Activated T-cell treated with anti-CD3 and anti-CD28 coated beads for 1 hour (primary cell): ENCODE measurements at places on chromosomes 6 and 20.

GRCh38 chr6:90140683-90141082 is 156.0 kb downstream of the BACH2 start:
- DNase-seq = no peak

GRCh38 chr6:28134015-28134414 is 7.7 kb upstream of the ZKSCAN8 start:
- no peak for DNase-seq

DNA sequence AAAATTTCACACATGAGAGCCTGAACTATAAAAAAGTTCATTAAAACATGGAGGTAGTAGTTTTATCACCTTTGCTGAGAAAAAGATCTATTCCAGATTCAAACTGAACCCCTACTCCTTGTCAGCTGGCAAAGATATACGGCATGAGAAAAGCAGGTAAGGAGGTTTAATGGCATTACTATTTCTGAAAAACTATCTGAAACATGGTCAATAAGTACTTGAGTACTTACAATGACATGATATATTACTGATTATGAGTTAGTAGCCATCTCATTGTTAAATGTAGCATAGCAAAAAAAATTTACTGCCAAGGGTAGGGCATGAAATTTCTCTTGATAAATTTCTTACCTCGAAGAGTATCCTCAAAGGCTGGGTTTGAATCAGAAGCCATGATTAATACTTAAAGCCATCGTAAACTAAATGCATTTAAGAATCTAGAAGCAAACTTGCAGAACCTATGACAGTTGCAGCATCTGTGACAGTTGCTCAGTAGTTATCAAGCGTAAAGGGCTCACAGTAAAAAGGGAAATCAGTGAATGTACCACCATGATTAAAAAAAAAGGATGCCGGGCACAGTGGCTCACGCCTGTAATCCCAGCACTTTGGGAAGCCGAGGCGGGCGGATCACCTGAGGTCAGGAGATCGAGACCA is 8.7 kb downstream of the SLC17A5 start:
- DNase-seq = no peak

- no peak for DNase-seq
Measured at GRCh38 chr6:114361036-114361435, 18.2 kb upstream of the HS3ST5 start.

GRCh38 chr20:57439432-57439831 is 48.2 kb downstream of the RBM38 start:
- DNase-seq = no peak

- no peak for DNase-seq
Measured at GRCh38 chr20:3413393-3413889, 6.0 kb upstream of the DNAAF9 start.

DNA sequence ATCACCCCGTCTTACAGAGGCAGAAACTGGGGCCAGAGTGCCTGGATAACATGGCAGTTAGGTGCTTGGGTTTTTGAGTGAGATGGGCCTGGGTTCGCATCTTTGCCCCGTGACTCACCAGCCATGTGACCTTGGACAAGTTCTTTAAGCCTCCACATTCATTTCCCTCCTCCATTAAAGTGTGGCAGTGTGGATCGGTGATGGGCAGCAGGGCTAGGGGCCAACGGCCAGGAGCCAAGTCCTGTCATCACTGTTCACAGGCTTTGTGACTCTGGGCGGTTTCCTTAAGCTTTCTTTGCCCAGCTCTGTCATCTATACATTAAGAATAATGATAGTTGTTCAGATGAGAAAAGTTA is 85.5 kb upstream of the PMEPA1 start:
- no peak for DNase-seq

DNA sequence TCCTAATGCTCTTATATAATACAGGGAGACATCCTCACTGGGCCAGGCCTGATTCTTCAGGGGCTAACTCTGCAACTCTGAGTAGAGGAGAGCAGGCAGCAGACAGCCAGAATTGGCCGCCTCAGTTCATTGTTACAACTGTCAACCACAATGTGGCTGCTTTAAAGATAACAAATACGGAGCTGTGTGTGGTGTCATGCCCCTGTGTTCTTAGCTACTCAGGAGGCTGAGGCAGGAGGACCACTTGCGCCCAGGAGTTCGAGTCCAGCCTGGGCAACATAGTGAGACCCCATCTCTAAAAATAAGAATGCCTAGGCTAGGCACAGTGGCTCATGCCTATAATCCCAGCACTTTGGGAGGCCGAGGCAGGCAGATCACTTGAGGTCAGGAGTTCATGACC is 34.3 kb downstream of the CEP250 start:
- DNase-seq = no peak

GRCh38 chr6:145722190-145722589 is 13.1 kb downstream of the EPM2A start:
- no peak for DNase-seq

DNA sequence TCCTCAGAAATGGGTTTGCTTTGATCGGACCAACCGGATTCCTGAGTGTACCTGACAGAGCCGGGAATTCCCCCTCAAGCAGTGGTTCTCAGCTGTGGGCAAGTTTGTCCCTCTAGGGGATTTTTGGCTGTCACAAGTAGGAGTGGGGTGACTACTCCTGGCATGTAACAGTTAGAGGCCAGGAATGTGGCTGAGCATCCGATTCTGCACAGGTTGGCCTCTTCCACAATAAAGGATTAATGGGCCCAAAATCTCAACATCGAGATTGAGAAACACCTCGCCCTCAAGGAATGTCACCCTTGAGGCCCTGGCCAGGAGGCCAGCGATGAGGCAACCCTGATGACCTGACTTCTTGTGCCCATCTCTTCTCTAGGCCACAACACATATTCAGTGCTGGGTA is 7.9 kb downstream of the AGPAT4 start:
- DNase-seq = no peak

- DNase-seq = no peak
Measured at GRCh38 chr6:105487040-105487790, 84.3 kb upstream of the PREP start.

GRCh38 chr6:90890683-90891330 is 303.9 kb upstream of the MAP3K7 start:
- no peak for DNase-seq
